ENCODE measurements at places on chromosomes 2 and 18.

DNA sequence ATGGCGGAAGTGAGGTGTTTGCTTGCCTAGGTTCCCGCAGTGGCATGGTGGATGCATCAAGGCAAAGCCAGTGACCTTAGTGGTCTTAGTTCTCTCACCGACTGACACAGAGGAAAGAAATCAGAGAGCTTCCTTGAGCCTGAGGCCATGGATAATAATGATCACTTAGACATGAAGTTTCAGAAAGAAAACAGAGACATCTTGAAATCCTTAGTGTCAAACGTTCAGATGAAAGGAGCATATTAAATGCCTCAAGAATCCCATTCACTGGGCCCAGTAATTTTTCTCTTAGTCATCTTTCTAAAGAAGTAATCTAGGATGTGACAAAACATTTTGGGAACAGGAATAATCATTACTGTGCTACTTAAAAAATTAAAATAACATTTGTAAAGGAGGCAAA is 35.2 kb downstream of the COPS8 start:
- DNase-seq: no peak

- DNase-seq: no peak
These were observed 229.6 kb downstream of the LPIN1 start for GRCh38 chr2:11976073-11976472.

- no peak for DNase-seq
These were observed 266.9 kb downstream of the DYSF start for GRCh38 chr2:71720283-71720560.

- no peak for DNase-seq
These were observed 186.5 kb upstream of the HS6ST1 start for GRCh38 chr2:128505150-128505490.

DNA sequence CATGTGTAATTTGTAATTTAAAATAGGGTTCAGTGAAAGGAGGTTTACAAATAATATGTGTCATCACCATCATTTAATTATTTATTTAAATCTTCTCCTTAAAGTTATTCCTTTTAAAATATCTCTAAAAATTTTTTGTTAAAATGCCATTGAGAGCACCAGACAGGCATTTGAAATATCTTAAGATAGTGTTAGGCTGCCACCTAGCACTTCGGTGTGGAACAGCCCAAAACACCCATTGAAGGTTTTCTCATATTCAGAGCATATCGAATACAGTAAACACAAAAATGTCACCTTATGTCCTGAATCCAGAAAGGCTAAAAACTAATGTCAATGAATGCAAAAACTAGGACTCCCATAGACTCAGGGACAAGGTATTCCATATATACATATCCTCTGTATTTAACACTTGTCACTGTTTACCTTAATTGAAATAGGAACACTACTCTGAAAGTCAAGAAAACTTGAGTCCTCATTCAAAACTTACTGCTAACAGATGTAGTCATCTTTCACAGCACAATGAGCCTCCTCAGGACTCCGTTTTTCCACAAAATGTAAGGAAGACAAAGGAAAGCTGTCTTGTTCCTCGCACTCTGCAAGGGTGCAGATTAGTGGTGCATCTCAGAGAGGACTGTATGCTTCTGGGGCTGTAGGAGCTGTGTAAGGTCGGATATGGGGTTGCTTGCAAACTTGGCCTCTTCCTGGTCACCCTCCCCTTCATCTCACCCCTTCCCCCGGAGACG is 329.5 kb downstream of the PAX3 start:
- DNase-seq: no peak

GRCh38 chr2:73837847-73838585 is 9.3 kb downstream of the STAMBP start:
- no peak for DNase-seq

- no peak for DNase-seq
These were observed 44.0 kb downstream of the CIB4 start for GRCh38 chr2:26597197-26597596.

GRCh38 chr18:69943021-69943420 is 4.7 kb downstream of the CD226 start:
- DNase-seq: peak; percentile 50

GRCh38 chr2:110873056-110873502 is 140.7 kb downstream of the ACOXL start:
- DNase-seq: no peak

DNA sequence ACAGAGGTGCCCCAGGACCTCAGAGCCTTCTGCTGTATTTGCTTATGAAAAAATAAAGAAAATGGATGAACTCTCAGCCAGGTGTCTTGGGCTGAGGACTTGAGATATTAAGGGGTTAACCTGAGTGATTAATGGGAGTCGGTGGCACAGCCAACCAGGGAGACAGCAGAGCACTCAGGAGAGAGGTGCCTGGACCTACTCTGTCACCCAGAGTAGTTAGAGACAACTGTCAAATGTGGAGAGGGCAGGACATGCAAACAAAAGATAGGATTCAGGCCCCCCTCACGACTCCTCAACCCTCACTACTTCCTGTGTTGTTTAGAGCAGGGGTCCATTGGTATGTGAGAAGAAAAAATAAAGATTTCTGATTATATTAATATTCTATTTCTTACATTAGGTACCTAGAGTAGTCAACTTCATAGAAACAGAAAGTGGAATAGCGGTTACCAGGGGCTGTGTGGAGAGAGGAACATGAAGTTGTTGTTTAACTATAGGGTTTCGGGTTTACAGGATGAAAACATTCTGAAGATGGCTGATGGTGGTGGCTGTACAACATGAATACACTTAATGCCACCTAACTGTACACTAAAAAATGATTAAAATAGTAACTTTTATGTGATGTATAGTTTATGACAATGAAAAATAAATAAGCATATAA is 28.6 kb upstream of the CETN1 start:
- DNase-seq: no peak

GRCh38 chr2:60964651-60965498 is 52.6 kb upstream of the PEX13 start:
- no peak for DNase-seq

Measured in activated naive CD4-positive, alpha-beta T cell treated with Interleukin-2 at 50 U/mL for 16 hours (primary cell).